ENCODE measurements at places on chromosomes 1 and 21.

DNA sequence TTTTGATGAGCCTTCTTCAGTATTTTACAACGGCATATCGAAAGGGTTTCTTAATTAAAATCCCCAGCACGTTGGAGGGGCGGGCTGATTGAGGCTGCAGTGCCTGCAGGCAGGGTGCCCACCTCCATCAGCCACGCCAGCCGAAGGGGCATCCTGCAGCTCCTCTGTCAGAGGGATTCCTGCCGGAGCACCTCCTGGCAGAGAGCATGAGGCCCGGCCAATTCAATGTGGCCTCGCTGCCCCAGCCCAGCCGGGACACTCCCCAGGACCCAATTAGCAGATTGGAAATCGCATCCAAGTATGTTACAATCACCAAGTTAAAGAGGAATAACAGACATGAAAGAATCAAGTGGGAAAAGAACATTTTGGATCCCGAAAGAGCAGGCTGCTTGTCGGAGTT is 216.6 kb downstream of the ST6GALNAC3 start:
- DNase-seq, result no peak

- DNase-seq, result no peak
These were observed 28.1 kb downstream of the RABIF start for GRCh38 chr1:202860744-202861419.

DNA sequence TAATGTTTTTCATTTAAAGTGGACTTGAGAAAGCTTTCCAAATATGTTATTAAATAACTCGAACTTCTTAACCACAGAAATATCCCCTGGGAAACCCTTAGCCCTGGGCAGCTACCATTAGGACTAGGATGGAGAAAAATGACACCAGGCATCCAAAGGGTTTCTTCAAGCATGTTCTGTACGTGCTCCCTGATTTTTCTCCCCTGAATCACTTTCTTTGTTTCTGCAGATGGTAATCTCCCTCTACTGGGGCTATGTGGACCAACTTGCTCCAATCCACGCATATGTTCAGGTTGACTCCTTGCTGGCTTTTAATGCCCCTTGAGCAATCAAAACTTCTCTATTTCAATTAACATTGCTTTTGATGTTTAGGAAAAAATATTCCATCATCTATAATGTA is 312.7 kb upstream of the C1orf87 start:
- no peak for DNase-seq

GRCh38 chr1:1069056-1069710 is 4.9 kb downstream of the RNF223 start:
- DNase-seq, result no peak

- DNase-seq, result no peak
These were observed 26.9 kb downstream of the LHX4 start for GRCh38 chr1:180257028-180257386.

GRCh38 chr1:6971699-6972098 is 186.4 kb downstream of the CAMTA1 start:
- DNase-seq, result no peak

- DNase-seq, result no peak
These were observed 811 bp downstream of the EXO1 start for GRCh38 chr1:241848686-241849344.

DNA sequence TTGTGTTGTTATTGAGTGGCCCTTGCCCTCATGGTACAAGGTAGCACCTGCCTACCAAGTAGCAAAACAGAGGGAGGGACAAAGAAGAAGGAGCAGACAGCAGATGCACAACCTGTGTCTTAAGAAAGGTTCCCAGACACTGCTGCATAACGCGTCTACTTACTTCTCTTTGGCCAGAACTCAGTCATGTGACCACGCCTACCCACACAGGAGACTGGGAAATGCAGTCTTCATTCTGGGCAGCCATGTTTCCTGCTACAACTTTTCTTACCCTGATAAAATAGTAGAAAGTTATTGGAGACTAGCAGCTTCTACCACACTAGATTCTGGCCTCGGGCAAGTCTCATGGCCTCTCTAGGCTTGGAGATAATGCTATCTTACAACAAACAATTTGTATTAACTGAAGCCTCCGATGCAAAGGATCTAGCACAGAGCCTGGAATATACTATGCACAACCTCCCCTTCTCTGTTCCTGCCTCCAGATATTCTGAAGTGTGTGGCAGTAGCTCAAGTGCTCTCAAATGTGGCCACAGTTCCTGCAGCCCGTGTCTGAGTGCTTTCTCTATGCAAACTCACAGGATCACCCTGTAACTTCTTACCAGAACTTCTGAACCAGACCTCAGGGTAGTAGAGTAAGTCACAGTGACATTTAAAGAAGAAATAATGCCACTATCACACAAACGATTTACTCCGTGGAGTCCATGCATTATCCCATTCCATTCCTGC is 34.1 kb upstream of the BTG2 start:
- peak; percentile 52 for DNase-seq

GRCh38 chr1:90100566-90100965 is 105.7 kb downstream of the ZNF326 start:
- DNase-seq, result no peak

DNA sequence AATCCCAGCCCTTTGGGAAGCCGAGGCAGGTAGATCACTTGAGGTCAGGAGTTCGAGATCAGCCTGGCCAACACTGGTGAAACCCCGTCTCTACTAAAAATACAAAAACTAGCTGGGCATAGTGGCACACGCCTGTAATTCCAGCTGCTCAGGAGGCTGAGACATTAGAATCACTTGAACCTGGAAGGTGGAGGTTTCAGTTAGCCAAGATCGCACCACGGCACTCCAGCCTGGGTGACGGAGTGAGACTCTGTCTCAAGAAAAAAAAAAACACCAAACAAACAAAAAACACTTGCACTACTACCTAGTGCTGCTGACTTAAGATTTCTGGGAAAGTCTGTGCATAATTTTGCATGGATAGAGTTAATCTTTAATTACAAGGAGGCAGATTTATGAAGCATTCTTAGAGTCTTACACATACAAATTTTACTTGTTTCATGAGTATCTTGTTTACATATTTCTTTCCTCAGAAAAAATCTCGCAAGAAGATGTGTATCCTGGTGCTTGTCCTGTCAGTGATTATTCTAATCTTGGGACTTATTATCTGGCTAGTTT is 8.7 kb upstream of the PPP1R8 start:
- DNase-seq, result no peak

DNA sequence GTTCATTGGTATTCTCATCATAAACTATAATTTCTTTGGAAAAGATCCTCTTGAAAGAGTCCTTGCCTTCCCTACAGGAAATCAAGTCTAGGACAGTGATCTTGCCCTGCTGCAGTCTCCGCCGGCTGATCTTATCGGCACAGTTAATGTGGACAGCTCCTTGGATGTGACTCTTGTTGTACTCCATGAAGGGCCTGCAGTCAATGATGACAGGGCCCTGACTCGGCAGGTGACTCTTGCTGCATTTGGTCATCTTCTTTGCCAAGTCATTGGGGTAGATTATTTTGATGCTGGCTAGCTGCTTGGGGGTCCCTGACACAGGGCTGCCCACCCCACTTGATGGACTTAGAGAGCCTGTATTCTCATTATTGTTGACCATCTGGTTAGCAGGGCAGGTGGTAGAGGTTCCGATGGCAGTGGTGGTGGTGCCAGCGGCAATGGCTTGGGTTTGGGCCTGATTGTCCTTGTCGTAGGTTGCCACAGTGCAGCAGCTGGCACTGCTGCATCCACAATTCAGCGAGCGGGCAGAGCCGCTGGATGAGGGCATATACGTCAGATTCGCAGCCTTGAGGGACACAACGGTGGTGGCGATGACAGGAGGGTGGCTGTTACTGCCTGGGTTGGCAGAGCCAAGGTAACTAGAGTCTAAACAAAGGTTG is 2.7 kb downstream of the DUSP10 start:
- no peak for DNase-seq

- no peak for DNase-seq
These were observed 33.7 kb downstream of the GLUL start for GRCh38 chr1:182357913-182358312.

GRCh38 chr1:114122941-114123618 is 30.6 kb downstream of the SYT6 start:
- DNase-seq, result no peak

DNA sequence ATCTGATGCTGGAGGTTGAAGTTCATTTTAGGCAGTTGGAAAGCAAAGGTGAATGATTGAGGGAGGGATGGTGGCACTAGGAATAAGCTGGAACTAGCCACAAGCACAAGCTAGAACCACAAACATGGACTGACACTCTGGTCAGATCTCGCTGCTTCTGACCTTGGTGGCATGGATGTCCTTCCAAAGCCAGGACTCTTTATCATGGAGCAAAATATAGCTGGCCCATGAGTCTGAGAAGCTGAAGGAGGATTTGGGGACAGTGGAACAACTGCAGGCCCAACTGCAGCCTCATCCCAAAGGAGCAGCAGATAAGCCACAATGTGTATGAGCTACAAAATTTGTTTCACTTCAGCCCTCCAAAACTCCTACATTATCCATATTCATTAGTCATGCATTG is 35.5 kb downstream of the SRSF11 start:
- DNase-seq, result no peak

GRCh38 chr1:39398278-39399021 is 93.0 kb upstream of the BMP8A start:
- no peak for DNase-seq

DNA sequence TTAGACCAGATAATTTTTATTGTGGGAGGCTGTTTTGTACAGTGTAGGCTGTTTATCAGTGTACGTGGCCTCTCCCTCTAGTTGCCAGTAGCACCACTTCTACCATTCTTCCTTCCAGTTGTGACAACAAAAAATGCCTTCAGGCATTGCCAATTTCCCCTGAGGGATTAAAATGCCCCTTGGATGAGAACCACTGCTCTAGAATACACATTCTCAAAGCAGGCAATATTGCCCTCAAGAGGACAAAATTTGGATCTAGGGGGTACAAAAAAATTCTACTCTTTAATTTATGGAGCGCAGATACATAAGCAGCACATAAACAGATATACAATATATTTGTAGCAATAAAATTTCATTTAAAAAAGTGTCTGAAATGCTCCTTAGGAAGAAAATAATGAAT is 674.6 kb downstream of the PTPRC start:
- no peak for DNase-seq

GRCh38 chr1:228538831-228539230 is 51.6 kb downstream of the RNF187 start:
- no peak for DNase-seq

GRCh38 chr1:203373002-203373401 is 22.1 kb upstream of the FMOD start:
- no peak for DNase-seq

- no peak for DNase-seq
These were observed 9.1 kb upstream of the TAGLN2 start for GRCh38 chr1:159934136-159935039.

DNA sequence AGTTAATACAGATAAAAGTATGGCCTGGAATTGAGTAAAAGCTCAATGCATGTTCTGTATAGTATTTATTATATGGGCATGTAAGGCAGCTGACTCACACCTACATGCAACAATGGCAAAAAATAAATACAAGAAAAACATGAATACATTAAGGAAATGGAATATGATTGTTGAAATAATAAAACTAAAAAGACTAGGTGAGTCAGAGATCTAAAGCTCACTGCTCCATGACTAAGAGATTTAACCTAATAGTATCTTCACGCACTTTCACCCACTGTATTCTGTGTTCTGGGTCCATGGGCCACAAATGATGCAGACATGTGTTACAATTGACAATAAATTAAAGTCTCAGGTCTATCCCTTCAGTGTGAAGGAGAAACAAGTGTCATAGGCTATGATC is 607.0 kb downstream of the AGBL4 start:
- no peak for DNase-seq

DNA sequence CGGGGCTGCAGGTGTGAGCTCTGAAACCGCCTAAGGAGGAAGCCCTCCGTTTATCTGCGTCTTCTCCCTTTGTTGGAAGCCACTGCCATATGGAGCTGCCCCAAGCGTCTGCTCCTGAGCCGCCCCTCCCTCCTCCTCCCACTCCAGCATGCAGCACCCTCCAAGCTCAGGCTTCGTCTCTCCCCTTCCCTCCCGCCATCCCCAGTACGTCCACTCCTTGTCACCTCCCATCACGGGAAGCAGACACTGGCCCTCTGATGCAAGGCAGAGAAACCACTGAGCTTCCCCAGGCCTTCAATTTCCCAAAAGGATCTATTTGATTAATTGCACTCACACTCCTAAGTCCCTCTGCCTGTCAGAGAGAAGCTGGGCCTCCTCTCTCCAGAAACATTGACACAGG is 52.5 kb downstream of the NFASC start:
- DNase-seq, result no peak

DNA sequence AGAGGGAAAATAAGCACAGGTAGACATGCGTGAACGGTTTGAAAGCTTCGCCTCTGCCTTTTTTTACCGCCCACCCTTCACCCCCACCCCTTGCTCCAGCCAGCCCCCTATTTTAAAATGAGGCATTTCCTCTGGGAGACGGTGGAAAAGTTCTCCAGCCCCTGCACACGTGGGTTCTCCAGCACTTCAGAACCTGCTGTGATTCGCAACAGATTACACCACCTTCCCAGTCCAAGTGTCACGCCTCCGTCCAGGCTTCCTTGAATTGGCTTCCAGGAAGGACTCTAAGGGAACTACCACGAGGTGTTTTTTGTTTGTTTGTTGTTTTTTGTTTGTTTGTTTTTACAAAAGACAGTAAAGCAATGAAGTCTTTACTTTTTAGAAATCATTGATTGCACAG is 2.6 kb downstream of the LRRC7 start:
- DNase-seq, result no peak

DNA sequence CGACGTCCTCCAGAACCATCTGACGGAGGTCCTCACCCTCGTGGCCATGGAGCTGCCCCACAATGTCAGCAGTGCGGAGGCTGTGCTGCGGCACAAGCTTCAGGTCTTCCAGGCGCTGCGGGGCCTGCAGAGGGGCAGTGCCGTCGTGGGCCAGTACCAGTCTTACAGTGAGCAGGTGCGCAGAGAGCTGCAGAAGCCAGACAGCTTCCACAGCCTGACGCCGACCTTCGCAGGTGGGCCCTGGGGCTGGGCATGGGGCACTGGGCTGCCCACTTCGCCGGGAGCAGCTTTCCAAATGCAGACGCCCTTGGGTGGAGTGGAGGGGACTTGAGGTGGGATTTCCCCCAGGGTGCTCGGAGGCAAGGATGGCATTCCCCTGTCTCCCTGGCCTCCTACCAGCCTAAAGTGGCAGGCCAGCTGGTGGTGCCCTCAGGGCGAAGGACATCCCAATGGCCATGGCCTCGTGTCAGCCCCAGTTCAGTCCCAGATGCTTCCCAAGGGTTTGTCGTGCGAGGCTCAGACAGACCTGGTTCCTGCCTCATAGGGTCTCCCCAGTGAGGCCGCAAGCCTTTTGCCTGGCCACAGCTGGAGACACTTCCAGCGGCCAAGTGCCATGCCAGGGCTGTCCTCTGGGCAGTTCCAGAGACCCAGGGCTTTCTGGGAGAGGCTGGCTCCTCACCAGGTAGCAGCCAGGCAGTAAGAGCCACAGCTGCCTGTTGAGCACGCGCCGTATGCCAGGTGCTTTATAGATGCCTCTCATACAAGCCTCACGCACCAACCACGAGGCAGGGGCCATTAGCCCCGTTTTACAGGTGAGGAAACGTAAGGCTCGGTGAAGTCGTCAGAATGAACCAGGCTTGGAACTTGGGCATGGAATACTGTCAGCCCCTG is 27.8 kb downstream of the H6PD start:
- DNase-seq, result no peak

- DNase-seq, result peak; percentile 32
These were observed 113.7 kb upstream of the RRP15 start for GRCh38 chr1:218171302-218171893.

Data from forelimb muscle (tissue), 1 donor.